ENCODE measurements at places on chromosomes 6 and 20.

DNA sequence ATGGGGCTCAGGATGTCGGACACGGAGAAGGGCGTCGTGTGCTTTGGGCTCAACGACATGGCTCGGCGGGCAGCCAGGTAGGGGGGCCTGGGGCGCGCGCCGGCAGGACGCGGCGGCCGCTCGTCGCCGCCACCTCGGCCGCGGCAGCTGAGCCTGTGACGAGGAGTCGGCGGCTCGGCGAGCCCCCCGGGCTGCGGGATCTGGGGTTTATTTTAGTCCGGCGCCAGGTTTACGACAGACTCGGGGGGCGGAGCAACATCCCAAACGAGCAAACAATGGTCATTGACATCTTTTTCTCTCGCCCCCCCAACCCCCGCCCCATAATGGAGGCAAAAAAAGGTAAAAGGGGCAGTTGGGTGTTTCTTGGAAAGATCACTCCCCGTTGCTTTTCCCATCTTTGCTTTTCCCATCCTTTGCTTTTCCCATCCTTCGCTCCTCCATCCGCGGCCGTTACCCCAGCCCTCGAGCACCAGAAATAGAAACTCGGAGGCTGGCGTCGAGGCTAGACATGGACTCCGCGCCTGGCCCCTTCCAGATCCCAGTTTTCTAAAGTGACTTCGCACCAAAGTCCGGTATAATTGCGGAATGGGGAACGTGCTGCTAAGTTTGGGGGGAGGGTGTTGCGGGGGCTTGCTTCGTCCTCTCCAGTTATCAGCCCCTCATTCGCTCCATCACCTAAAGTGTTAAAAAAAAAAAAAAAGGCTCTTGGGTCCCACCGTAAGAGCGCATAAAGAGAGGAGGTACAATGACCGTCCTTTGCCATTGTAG lies at the start of gene NKX2-4:
NKX2-4 (minus strand) TSS at position 186 of the 768 bp plus-strand sequence; CDS start at position 59, 127 bp downstream.
- no peak for DNase-seq

GRCh38 chr6:86775893-86776292 lies 161.4 kb upstream of the HTR1E start:
- no peak for DNase-seq

DNA sequence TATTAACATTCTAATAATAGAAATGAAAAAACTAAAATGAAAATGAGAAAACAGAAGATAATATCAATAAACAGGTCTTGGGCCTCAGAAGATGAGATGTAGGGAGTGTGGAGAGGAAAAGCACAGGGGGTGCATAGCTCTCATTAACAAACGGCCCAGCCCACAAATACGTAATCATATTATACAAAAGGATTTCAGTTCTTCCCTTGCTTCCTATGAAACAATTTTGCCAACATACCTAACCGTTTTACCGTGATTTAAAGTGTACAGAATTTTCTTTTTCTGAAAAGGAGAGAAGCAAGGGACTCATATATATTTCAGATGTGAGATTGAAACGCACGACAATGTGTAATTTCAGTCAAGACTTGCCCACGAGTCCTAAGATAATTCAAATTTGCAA lies 136.0 kb downstream of the HFE start:
- no peak for DNase-seq

- DNase-seq: no peak
These were observed 555.0 kb upstream of the ADGRB3 start for GRCh38 chr6:68080074-68080473.

- DNase-seq: peak; percentile 86
These were observed 13.6 kb downstream of the STMND1 start for GRCh38 chr6:17115251-17116116.

GRCh38 chr6:65448866-65449265 lies 258.2 kb downstream of the EYS start:
- no peak for DNase-seq

- no peak for DNase-seq
These were observed 147.8 kb downstream of the PHACTR3 start for GRCh38 chr20:59752101-59752586.

GRCh38 chr6:36368421-36368820 lies 19.0 kb downstream of the ETV7 start:
- no peak for DNase-seq

DNA sequence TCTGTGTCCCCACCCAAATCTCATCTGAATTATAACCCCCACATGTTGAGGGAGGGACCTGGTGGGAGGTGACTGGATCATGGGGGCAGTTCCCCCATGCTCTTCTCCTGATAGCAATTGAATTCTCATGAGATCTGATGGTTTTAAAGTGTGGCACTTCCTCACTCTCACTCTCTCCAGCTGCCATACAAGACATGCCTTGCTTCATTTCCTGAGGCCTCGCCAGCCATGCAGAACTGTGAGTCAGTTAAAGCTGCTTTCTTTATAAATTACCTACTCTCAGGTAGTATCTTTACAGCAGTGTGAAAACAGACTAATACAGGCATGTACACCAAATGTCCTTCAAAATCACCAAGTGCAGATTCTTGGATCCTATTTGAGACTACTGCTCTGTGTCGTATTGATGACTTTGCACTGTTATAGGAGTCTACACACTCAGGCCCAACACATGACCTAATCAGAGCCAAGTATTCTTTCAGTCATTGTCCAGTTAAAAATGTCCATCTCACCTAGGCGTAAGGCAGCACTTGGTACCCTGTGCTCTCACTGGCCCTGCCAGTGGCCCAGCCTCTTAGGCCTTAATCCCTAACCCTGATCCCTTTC lies 52.8 kb upstream of the UST start:
- DNase-seq: peak; percentile 62

DNA sequence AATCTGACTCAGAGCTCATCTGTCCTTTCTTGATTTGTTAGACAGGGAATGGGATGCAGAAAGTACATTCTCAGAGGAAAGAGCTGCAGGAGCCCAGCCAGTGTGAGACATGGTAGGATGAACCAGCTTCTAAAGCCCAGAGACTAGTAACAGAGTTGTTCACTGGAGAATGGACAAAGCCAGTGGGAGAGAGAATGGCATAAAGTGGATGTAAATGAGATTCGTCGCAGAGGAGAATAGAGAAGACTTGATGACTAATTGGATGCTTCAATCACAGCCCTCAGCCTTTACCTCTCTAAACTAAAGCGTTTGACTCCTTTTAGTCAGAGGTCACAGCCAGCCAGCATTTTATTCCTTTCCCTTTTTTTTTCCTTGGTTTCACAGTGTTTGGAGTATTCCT lies 25.5 kb upstream of the L3MBTL3 start:
- no peak for DNase-seq

DNA sequence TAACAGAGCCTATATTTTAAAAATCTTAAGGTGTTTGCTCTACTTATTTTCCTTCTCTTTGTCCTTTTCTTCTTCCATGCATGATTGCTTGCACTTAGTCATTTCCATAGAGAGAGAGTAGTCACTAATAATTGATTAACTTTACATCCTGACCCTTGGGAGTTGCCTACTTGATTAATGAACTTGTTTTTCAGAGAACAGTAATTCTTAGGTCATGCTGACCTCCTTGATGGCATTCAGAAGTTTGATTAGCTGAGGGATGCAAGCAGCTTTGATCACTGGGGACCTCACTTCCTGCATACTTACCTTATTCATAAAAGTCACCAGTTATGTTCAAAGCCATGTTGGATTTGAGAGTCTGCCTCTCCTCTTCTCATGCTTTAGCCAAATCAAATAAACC lies 715.6 kb upstream of the ID4 start:
- DNase-seq: peak; percentile 55

DNA sequence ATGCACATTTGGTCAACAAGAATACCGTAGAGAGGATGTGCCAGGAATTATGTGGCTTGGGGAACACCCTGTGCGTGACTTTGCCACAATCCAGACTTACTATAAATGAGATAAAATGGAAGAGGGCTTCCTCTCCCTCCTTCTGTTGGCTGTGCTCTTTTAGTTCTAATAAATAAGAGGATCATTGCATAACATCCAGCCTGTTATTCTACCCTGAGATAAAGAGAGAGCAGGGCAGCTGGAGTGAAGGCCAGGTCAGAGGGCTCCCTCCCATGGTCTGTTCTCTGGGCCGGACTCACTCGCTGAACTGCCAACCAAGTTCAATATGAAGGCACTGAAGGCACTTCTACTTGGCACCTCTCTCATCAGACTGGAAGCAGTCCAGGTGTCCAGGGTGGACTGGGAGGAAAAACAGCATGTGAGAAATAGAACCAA lies 91.7 kb downstream of the MTFR2 start:
- DNase-seq: no peak

DNA sequence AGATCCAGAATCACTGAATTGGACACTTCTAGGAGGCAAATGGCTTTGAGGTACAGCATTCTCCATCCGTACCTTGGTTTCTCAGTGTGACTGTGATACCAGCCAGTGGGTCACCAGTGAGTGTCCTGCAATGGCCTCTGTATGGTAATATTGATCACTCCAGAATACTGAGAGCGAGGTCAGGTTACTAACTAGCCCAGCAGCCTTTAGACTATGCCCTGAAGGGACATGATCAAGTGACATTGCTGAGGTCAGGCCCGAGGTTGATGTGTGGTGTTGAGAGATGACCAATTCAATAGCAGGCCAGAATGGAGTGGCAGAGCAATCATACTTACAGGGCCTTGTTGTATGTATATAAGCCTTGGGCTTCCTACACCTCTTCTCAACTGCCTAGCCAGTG lies 476.0 kb downstream of the KHDRBS2 start:
- DNase-seq: no peak

DNA sequence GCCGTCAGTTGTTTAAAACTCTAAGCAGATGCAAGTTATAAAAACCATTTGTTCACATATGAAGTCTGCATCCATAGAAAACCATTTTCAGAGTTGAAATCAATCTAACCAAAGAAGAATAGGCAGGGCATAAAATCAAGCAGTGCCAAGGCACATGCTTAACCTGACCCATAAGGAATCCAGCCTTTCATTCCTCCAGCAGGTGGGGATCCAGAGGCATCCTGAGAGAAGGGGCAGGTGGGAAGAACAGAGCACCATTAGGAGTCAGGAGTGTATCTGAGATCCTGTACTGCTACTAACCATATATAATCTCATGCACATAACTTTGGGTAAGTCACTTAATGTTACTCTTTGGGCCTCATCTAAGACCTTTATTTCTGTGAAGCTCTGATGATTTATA lies 29.4 kb upstream of the FOXO3 start:
- no peak for DNase-seq

DNA sequence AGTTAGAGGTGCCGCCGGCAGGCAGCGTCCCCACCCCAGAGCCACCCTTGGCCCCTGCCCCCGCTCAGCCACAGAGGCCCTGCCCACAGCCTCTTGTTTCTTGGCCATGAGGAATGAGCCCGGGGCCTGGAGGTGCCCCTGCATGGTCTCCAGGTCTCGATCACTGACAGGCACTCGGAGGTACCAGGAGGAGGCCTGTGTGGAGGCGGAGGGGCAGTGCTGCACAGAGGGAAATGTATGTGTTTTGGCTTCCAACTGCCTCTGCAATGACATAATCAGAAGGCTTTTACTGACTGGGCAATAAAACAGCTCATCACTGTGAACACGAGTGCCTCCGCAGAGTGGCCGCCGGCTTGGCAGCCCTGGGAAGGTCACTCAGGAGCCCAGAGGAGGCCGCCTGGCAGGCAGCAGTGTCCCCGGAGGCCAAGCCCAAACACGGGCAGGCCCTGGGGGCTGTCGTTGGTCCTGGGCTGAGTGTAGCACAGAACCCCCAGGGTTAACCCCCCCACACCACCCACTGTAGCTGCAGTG lies 61.1 kb upstream of the GATA5 start:
- no peak for DNase-seq

- peak; percentile 96 for DNase-seq
These were observed 36.2 kb upstream of the DSP start for GRCh38 chr6:7505189-7505699.

- no peak for DNase-seq
These were observed 3.3 kb downstream of the TCF21 start for GRCh38 chr6:133891927-133892812.

DNA sequence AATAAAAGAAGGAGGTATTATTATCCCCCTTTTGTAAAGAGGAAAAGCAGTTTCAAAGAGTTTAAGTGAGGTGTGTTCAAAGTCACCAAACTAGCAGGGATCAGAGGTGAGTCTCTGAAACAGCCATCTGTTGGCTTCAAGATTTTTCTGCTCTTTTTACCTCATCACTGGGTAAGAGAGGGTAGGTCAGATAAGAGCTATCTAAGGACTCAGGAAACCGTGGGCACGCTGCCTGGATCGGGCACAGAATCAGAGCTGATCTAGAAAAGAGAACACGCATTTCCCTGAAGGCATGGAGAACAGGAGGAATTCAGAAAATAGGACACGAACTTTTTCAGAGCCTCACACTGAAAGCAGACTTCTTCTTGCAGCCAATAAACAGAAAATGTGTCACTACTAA lies 65.8 kb upstream of the LY86 start:
- DNase-seq: no peak

GRCh38 chr6:44301782-44302564 lies 11.2 kb downstream of the AARS2 start:
- no peak for DNase-seq

GRCh38 chr6:40359808-40360207 lies 227.4 kb downstream of the LRFN2 start:
- no peak for DNase-seq

DNA sequence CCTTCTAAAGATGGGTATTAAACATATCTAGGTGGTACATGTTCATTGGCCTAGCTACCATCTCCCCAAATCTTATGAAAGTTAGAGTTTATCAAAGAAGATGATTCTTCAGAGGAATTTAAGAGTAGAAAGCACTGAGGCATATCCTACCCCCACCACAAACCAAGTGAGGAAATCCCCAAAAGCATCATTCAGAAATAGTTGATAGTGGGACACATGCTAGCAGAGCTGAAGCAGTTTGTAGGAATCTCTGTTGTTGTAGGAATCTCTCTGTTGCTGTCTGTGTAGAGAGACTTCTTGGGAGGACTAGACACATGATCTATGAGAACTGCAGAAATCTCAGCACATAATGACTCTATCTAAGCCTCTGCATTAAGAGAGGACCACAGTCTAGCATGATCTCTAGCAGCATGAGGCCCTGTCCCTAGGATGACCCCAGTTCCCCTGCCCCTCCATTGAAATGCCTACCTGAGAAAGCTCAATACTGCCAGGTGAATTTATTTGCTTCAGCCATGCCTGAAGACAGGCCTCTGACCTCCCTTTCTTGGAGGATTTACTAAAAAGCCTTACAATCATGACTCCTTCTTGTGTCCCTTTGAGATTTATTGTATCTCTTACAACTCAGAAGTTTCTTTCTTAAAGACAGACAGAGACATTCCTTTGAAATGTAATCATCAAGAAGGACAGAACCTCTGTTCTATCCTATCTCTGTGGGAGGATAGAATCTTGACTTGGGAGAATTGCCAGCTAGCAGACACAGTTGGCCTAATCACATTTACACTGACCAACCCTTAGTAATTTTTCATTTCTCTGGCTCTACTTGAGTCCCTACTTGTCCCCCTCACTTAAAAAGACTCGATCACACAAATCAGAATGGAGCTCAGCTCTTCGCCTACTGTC lies 582.4 kb downstream of the PHF3 start:
- peak; percentile 94 for DNase-seq

DNA sequence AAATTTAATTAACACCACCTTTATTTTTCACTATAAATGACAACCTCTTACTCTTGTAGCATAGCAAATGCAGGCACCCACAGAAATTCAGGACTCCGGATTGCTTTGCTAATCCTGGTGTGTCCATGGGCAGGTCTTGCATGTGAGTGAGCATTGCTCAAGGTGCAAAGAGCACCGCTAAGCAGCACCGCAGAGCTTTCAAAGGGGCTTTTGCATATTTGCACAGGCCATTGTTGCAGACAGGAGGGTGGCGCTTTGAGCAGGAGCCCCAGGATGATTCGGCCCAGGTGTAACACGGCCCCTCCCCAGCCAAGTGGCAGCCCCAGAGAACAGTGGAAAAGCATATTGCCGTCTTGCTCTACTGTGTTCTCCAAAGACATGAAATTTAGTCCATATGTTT lies 293.2 kb downstream of the NRN1 start:
- no peak for DNase-seq

Data from kidney glomerular epithelial cell (primary cell).